ENCODE measurements at places on chromosomes 7 and 10. TPM values are rescaled to one million over a fixed set of nuclear protein-coding genes. Genes with fewer than 3 reads are reported as not detected.

The ADRA2A gene
- 1.4 TPM for total RNA-seq

The NEUROG3 gene
- not detected for total RNA-seq

The GLI3 gene
- total RNA-seq: 2.0 TPM

The AGBL3 gene
- 0.67 TPM for total RNA-seq

The PHYHIPL gene
- not detected for total RNA-seq

The COL13A1 gene
- 5.7 TPM for total RNA-seq

The STOX1 gene
- 0.26 TPM for total RNA-seq

The HABP2 gene
- total RNA-seq: not detected

The STRIP2 gene
- 8.5 TPM for total RNA-seq

The CLRN3 gene
- not detected for total RNA-seq

The TBC1D12 gene
- total RNA-seq: 5.2 TPM

The HMX2 gene
- not detected for total RNA-seq

- no peak for DNase-seq
These were observed 13.8 kb downstream of the SUFU start for GRCh38 chr10:102517553-102517952.

GRCh38 chr10:89351780-89352597 is 24.2 kb downstream of the IFIT3 start:
- DNase-seq: peak; percentile 80

- DNase-seq: no peak
These were observed 47.0 kb downstream of the CDH23 start for GRCh38 chr10:71443676-71444075.

DNA sequence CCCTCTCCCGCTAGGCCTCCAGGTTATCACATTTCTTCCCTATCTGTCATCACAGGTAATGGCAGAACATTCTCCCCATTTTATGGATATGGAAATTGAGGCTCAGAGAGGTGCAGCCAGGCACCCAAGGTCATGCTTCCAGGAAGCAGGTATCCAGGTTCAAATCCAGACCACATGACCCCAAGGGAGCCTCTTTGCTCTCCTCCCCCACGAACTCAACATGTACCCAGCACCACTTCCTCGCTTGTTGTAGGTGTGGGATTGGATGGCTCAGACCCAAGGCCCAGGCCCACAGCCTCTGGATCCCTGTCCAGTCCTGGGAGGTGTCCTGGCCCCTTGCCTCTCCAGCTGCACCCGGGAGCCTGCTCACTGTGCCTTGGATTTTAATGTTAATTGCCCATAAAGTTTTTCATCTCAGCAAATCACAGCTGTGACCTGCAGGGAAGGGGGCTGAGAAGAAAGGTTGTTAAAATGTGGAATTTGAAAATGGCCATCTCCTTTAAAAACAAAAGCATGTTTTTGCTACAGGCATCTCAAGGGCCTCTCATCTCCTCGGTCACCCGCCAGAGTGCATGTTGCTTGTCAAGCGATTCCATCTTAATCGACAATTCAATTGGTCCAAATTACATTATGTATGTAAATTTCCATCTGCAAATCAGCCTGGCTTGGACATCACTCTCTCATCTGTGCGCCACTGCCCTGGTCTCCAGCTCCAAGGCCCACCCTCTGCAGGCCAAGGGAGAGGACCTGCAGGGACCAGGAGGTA is 205.4 kb upstream of the ZMIZ1 start:
- no peak for DNase-seq

DNA sequence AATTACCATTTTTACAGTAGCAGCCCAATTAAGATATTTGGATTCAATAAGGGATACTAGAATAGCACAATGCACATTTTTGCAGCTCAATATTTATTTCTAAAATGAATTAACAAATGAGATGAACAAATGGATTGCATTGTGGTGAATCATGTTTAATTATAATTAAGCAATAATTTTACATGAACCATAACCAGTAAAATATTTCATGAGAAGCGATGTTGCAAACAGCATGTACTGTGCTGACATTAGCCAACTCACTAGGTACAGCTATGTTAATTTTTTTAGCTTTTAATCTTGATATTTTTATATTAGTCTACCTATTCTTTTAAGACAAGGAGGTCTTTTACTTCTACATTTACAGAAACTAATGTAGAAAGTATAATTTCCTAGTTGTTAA is 399.1 kb upstream of the AKR1E2 start:
- DNase-seq: no peak

DNA sequence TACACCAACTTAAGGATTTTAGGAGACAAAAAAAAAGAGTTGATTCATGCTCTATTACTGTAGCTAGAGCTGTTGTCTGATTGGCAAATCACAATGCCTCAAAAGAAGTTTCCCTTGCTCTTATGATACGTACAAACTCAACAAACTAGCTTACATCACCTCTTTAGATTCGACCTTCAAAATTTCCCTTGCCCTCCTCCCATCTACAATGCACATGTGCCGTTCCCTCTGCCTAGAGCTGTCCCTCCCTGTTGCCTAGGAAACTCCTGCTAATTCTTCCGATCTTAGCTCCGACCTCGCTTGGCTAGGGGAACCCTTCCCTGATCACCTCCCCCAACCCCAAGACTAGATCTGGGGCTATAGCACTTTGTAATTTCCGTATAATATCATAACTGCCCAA is 55.4 kb downstream of the MAP3K8 start:
- DNase-seq: no peak

- no peak for DNase-seq
These were observed 165.2 kb downstream of the GNAT3 start for GRCh38 chr7:80346704-80347103.

GRCh38 chr10:116286626-116287200 is 13.7 kb upstream of the GFRA1 start:
- no peak for DNase-seq

- DNase-seq: no peak
These were observed 43.4 kb downstream of the ZNF503 start for GRCh38 chr10:75358132-75358531.

DNA sequence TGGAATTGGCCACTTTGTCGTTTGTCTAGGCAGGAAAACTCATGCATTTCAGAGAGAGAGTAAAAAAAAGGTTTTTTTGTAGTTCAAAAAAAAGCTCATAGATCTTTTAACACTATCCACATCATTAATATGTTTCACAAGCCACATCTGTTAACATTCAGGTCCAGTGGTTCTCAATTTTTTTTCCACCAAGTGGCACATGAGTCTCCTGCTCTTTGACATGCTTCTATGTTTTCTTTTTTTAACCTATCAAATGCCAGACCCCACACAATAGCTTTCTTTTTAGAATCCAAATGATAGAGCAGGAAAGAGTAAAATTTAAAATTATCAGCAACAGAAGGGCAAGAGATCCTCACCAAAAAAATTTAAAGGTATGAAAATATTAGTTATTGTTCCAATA is 20.3 kb downstream of the NOD1 start:
- no peak for DNase-seq

- peak; percentile 63 for DNase-seq
These were observed 3.4 kb upstream of the MUC12 start for GRCh38 chr7:100965723-100966541.

DNA sequence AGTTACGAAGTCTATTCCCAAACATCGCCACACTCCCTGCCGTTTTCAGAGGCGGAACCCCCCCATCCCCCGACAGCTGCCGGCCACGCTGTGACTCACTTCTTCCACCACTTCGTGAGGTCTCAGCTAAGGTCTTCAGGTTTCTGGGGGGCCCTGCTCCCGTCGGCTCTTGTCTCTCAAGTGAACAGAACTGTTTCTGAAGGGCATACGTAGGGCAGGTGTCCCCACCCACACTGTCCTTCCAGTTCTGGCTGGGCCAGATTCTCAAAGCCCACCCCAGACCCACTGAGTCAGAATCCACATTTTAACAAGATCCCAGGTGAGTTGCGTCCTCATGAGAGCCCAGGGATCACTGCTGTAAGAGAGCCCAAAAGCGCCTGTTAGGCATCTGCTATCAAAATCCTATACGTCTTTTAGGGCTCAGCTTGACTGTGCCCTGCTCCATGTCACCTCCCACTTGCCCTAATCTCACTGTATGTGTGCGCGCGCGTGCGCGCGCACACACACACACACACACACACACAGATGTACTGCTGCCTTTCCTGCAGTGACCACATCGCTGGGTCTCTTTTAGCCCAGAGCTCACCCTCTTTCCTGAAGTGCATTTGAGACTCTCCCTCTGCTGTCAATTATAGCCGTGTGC is 78.8 kb downstream of the PROSER2 start:
- no peak for DNase-seq

GRCh38 chr7:48141521-48141920 is 29.7 kb upstream of the ABCA13 start:
- DNase-seq: no peak

- no peak for DNase-seq
These were observed 63.3 kb downstream of the DYNC2I1 start for GRCh38 chr7:158919686-158920085.

GRCh38 chr10:33975481-33975880 is 641.0 kb upstream of the NRP1 start:
- no peak for DNase-seq

- DNase-seq: peak; percentile 48
These were observed 1.1 kb upstream of the CDH23 start for GRCh38 chr10:71395621-71396020.

DNA sequence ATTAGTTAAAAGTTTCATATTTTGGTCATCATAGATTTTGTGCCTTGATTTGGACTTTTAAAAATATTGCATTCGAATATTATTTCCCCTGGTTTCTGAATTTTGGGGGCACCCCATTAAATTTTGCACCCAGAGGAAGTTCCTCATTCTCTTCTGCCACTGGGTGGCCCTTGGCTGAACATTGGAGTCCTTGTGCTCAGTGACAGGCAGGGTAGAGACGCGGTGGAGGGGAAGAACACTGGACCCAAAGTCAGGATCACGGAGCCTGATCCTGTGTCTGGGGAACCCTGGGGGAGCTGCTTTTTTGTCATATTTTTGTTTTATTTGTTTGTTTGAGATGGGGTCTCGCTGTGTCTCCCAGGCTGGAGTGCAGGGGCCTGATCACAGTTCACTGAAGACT is 74.7 kb downstream of the MKI67 start:
- DNase-seq: no peak

DNA sequence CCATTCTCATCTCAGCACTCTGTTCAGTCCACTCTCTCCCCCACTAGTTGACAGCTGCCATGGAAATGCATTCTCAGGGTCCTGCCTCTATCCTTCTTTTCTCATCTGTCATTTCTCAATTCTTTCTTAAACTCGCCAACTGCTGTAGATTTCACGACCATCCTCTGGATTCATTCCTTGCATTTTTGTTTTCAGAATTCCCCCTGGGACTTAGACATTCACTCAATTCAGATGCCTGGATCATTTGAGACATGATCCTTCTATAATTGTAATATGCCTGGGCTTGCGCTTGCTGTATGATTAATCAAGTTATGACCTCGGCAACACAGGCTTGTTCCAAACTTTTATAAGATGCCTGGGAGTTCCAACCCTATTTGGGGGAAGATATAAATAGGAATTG is 104.5 kb downstream of the RAB11FIP2 start:
- DNase-seq: no peak

DNA sequence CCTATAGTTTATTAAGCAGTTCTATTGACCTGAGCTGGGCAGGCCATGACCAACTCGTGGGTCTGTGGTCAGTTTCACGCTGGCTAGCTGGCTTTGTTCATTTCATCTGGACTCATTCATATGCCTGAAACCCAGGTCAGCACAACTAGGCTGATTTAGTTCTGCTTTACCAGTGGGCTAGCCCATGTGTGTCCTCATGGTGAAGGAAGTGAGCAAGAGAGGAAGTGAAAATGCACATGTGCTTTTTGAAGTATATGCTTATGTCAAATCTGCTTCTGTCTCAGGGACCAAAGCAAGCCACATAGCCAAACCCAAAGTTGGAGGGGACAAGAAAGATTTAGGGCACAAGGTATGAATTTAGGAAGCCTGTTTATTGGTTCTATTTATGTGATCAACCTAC is 154.5 kb downstream of the RNF133 start:
- no peak for DNase-seq

DNA sequence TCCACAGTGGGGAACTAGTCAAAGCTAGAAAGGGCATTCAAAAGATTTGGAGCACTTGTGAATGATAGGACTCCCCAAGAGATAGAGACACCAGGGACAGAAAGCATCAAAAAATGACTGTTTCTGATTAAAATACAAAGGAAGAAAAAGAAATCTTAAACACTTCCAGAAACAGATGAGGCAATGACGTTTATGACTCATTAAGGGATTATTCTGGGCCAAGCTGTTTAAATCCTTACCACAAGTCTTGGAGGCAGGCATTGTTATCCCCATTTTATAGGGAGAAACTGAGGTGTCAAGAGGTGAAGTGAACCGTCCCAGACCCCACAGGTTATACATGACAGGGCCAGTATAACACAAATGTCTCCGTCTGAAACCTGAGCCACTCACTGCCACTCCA is 68.3 kb upstream of the AMPH start:
- no peak for DNase-seq

DNA sequence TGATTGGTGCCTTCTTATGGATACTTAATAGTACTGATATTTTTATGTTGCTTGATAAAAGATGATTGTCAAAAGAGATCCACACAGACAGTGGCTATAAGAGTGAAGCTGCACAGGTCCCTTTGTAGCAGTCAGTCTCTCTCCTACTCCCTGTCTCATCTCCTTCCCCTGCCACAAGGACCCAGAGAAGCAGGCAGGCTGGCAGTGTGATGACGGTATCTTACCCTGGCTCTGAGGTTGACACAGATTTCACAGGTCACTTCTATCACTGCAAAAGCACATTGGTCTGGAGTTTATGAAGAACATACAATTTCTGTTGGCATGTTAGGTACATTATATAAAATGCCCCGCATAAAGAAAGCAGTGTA is 64.4 kb upstream of the AHR start:
- DNase-seq: no peak
